ENCODE measurements at places on chromosomes 3 and 15.
A peak's percentile ranks its signal among the peaks of the same experiment; 100 is the strongest.

- peak; percentile 64 for DNase-seq
Observed at GRCh38 chr3:56702490-56703315, 19.6 kb upstream of the TASOR start.

DNA sequence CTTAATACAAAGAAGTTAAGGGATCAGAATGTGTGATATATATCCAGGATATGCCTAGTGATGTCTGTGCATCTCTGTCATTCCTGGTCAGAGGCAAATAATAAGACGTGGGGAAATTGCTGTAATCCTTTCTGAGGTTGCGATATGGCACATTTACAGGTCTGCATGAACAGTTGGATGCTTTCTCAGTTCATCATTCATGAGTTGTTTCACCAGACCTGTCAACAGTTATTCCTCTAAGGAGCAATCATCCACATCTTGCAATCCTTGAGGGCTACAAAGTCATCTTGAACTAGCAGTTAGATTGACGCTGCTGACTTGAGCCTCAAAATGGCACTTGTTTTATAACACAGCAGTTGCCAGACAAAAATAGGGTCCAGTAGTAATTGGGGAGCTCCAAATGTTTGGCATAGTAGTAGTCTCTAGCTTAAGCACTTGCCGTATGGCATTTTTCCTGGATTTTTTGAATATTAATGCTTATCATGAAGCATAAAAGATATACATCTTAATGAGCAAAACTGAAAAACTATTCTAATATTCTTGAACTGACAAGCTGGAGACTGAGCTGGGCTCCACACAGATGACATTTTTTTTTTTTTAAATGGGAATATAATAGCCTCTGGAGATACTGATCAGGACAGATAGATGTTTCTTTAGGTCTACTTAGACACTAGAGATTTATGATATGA is 761.7 kb downstream of the VGLL3 start:
- DNase-seq, result peak; percentile 8

- DNase-seq, result peak; percentile 84
Observed at GRCh38 chr3:112640276-112640929, 540 bp downstream of the CCDC80 start.

DNA sequence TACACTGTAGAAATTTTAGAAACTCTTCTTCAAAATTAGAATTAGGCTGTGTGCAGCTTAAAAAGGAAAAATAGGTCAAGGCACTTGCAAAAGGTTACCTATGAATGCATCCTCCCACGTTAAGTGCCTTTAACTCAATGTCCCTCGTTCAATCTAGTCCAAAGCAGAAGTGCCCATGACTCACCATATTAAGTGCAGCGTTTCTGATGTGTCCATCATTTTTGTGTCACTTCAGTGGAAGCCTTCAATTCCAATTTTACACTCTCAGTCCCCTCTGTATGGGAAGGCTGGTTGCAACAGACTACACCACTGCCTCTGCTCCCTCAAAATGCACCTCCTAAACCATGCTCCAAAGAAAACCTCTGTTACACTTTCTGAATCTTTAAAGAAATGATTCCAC is 53.4 kb downstream of the FOXB1 start:
- DNase-seq, result no peak

DNA sequence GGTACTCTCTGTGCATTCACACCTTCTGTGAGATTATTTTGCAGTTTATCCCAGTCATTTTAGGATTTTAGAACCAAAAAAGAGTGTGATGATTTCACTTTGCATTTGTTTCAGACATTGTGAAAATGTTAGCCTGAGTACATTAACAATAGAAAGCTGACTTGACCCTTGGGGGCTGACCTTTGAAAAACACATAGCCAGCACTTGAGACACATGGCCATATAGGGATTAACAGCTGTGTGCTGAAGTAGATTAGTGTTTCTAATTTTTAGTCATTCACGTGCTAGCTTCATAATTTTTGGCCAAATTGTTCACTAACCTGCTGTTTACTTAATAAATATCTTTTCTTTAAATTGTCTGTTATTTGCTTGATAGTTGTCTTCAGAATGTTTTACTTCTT is 3.5 kb downstream of the FEM1B start:
- DNase-seq, result no peak

DNA sequence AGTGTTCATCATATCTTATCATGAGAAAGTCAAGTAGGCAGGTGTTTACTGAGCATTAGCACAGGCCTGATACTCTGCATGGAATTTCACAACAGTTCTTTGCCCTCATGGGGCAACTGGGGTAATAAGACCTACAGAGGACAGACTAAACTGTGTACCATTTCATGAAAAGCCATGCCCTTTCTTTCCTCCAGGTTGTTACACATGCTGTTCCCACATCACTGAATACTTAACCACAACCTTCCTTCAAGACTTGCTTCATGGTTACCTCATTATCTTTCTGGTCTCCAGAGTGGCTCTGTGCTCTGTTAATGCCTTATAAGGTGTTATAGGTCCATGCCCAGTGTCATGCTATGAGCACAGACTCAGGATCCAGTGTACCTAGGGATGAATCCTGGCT is 28.2 kb upstream of the RSL24D1 start:
- peak; percentile 9 for DNase-seq

DNA sequence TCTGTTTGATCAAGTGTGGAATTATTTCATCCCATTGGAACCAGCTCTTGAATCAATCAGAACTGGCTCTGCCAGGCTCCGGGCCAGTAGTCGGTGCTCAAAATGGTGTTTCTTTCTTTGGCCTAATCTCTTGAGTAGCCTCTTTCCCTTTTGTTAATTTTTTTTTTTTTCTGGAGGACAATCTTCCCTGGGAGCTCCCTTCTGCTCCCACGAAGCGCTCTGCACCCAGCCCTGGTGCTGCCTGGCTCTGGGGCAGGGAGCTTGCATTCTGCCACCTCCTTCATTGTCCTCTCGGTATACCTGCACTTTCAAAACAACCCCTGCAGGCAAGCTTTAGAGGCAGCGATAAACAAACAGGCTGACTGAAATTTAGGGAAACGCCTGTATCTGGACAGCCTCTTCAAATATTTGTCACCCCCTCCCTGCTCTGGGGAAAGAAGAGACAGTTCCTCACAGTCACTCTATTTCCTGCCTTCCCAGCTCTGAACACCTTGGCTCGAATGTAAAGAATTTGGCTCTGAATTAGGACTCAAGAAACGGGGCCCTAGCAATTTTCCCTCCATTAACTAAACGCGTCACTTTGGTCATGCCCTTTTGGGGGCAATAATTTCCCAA is 1.1 kb upstream of the THSD4 start:
- DNase-seq, result no peak
